Left colon (tissue), 2 donors: ENCODE measurements at places on chromosomes 4 and X.
A peak's percentile ranks its signal among the peaks of the same experiment; 100 is the strongest.

- no peak for DNase-seq
These were observed 767.3 kb downstream of the C4orf33 start for GRCh38 chr4:129863206-129863605.

GRCh38 chr4:150385606-150386005 lies 196.3 kb upstream of the MAB21L2 start:
- DNase-seq: no peak

DNA sequence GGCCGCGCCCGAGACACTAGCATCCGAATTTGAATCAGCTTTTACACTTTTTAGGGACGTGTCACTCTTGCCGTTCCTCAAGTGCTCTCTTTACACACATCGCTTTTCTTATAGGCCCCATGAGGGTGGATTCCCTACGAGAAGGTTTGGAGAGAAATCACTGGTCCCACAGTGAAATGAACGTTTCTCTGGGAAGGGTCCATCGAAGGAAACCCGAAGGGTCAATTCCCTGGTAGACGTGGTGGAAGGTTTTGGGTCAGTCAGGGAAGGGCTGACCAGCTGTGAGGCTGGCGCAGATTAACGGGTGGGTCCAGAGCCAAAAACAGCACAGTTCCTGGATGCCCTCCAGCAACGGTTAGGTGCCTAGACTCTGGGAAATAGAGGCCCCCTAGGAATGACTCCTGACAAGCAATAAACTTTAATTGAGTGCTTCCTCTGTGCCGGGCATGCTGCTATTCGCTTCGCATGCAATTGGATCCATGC lies 35.9 kb downstream of the ETDC start:
- DNase-seq: peak; percentile 32

DNA sequence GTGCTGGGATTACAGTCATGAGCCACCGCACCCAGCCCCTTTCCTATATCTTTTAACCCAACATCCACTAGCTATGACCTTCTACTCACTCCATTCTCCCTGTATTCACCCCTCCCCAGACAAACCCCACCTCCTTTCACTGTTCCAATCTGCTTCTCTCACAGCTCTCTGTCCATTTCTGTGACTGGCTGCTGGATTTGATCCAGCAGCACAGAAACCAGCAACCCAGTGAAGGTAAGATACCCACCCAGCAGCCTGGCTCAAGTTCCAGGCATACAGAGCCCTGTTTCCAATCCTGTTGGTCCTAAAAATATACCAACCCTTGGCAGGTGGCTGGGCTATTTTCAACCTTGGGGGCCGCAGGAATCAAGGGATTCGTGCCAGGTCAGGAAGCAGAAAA lies 56.9 kb upstream of the SMIM10 start:
- DNase-seq: no peak

- no peak for DNase-seq
These were observed 59.9 kb upstream of the FAM241A start for GRCh38 chr4:112085156-112086035.

GRCh38 chrX:68848189-68848940 lies 19.5 kb downstream of the EFNB1 start:
- peak; percentile 49 for DNase-seq

DNA sequence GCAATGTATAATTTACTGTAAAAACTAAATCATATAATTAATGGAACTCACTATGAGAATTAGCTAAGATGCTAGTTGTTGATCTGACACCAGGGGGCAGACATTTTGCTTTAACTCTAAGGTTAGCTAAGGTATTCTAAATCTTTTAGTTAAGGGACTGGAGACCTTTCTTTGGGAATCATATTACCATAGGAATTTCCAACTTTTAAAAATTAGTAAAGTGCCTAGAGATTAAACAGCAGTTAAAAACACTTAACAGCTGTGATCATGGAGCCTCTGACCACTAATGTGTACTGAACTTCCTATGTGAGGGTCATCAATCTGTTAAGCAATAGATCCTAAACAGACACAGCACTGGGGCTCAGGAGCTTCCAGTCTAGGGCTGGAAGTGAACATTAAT lies 226.6 kb downstream of the NSUN7 start:
- peak; percentile 34 for DNase-seq

GRCh38 chrX:68287419-68287818 lies 145.9 kb downstream of the OPHN1 start:
- DNase-seq: no peak

GRCh38 chr4:155430895-155431795 lies 54.4 kb upstream of the MAP9 start:
- no peak for DNase-seq

DNA sequence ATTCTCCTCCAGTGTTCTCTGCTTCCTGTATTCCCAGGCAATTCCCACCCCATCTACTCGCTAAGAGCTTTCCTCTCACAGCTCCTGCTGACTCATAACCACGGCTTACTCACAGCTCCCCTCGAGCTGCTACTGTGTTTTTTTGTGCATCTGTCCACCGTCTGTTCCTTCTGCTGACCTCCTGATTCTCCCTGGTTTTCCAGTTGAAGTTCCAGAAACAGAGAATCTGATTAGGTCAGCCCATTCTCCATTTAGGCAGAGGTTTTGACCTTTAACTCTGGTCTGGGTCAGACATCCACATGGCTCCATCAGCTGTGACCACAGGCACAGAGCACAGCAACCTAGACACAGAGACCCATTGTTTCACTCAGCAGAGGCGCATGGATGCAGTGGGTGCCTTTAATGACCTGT lies 5.5 kb upstream of the SMIM20 start:
- DNase-seq: no peak

- no peak for DNase-seq
These were observed 17.7 kb downstream of the EFNB1 start for GRCh38 chrX:68846536-68846935.

GRCh38 chrX:36961590-36961989 lies 46.6 kb upstream of the FAM47C start:
- no peak for DNase-seq

- DNase-seq: no peak
These were observed 12.7 kb downstream of the MAML3 start for GRCh38 chr4:140141210-140141835.

DNA sequence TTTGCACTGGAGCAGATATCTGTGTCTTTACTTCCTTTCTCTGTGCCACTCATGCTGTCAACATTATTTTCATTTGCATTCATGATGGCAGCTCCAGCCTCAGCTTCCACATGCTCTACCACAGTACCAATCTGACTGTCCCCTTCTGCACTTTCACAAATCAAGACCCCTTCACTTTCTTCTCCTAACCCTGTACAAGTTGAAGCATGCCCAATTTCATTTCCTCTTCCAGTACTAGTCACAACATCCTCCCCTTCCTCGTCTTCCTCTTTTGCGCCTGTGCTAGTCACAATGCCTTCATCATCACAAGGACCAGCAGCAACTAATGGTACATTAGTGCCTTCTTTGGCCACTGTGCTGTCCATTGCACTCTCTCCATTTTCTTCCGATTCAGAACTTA lies 26.5 kb downstream of the BOD1L1 start:
- no peak for DNase-seq

- DNase-seq: no peak
These were observed 30.9 kb downstream of the HTT-AS start for GRCh38 chr4:3043282-3044020.

- DNase-seq: no peak
These were observed 5.1 kb upstream of the OCRL start for GRCh38 chrX:129534816-129535578.

DNA sequence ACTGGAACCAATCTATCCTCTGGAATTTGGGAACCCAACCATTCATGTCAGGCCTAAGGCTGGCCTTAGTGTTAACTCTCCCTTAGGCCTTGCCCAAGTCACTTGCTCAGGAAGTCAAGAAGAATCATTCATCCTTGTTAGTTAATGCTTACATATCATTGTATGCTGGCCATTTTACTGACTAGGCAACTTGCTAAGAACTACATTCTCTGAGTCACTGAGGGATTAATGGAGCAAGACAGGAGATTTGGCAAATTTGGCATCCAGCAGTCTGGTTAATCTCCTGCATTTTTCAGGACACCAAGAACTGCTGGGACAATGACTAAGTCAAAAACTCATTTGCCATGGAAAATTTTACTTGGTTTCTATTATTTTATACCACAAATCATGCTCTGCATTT lies 115.8 kb upstream of the DDIT4L start:
- DNase-seq: no peak

DNA sequence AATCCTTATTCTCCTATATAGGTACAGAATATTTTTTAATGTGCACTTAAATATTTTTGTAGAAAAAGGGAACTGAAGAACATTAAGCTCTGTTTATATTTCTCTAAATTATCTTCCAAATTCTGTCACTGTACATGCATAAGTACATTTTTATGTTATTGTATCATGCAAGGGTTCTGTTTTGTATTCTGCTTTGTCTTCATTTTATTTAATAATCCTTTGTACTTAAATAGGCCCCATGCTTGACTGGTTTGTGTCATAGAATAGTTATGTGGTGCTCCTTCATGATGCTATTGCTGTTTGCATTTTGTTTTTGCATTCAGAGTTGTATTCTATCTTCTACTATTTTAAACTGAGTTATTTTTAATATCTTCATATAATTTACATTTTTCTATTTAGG lies 111.9 kb upstream of the EDNRA start:
- no peak for DNase-seq

GRCh38 chr4:107432451-107432850 lies 287.6 kb downstream of the PAPSS1 start:
- no peak for DNase-seq

GRCh38 chrX:83759872-83760271 lies 101.1 kb upstream of the CYLC1 start:
- no peak for DNase-seq

DNA sequence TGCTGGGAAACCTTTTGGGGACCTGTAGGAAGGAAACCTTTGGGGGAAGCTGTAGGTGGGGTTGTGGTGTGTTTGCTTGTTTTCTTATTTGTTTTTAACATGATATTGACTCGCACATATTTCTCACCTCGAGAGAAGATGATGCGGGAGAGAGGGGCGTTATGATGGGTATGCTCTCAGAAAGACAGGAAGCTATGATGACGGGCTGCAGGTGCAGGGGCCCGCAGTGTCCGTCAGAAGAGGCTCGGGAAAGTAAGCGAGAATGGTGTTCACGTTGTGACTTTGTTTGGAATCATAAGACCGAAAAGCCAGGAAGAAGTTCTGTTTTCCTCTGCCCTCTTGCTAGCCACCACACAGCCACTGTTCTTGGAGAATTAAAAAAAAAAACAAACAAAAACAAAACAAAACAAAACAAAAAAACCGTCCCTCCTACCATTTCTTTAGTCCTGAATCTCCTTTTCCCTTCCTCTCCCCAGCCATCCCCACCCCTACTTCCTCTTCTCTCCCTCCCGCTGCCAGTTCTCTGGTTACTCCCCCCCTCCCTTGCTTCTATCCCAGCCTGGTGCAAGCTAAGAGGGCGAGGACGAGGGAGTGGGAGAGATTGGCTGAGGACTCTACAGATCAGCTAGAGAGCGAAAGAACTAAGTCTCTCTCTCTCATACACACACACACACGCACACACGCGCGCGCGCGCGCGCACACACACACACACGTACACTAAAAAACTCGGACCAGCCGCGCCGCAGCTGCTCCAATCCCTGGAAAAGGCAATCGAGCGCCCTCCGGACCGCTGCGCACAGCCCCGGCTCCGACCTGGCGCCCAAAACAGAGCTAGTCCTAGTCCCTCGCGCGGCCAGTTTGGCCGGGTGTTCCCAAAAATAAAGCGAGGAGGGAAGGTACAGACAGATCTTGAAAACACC lies at the start of gene BMP3:
TSS of gene BMP3 (plus strand) at position 648 of the 920 bp plus-strand sequence. CDS start 577 bp downstream, outside the sequence.
- peak; percentile 71 for DNase-seq

DNA sequence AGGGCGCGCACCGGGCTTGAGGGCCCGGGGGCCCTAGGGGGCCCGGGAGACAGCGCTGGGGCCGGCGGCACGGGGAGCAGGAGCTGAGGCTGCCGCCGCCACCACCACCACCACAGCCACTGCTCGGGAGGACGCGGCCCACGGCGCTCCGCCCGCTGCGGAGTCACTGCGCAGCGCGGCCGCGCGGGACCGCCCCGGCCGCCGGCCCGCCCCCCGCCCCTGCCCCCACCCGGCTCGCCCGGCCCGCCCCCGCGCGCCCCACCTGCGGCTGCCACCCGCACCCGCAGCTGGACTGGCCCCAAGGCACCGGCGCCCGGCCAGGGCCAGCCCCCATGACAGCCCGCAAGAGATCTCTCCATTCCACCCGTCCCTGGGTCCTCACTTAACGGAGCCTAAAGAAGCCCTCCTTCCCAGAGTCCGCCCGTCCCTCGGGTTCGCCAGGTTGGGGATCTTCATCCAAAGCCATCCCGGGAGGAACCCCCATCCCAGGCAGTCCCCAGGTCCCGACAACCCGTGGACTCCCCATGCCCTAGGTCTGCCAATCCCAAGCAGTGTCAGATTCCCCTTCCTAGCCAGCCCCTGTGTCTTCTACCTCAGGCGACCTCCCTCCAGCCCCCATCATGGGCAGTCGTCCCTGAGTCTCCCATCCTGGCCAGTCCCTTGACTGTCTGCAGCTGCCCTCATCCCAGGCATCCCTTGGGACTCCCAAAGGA lies 40.0 kb upstream of the IQSEC2 start:
- DNase-seq: no peak

GRCh38 chr4:181682367-181683047 lies 560.7 kb upstream of the TENM3 start:
- DNase-seq: no peak

DNA sequence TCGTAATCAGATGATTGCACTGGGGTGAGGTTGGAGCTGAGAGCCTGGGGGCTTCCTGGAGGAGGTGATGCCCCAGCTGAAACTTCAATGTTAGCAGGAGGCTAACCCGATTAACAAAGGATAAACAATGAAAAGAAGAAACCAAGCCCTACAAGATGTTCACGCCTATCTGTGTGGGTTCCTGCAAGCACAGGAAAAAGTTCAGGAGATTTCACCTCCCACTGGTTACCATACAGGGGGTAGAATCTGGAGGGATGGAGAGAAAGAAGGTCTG lies 27.5 kb downstream of the JAKMIP1 start:
- no peak for DNase-seq

DNA sequence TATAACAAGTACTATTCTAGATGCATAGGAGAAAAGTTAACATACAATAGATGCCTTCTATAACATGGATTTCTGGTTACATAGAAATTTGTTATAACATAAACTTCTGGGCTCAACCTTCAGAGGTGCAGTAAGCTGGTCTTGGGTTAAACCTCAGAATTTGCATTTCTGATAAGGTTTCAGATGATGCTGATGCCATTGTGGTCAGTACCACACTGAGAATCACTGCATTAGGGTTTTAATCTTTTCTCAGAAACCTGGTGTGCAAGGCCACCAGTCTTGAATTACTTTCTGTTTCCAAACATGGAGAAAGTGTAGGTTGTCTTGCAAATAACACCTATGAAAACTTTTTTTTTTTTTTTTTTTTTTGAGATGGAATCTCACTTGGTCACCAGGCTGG lies 146.2 kb downstream of the SPOCK3 start:
- DNase-seq: no peak

DNA sequence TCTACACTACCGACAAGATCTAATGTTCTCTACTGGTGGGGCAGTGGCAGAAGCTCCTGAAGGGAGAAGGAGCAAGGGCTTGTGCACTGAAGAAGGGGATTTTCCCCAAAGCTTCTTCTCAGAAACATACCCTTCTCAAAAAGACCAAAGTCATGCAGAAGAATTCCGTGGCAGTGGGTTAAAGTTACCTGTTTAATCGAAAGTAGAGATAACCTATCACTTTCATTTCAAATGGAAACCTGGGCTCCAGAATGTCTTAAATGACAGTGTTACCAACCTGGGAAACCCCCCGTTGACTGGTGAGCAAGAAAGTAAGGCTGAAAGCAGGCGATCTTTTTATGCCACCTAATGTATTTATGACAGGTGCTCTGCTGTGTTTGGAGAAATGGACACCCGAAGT lies 92.5 kb upstream of the TEX13D start:
- no peak for DNase-seq
